IMR-90 (cell line): ENCODE measurements at places on chromosomes 6 and 20.

GRCh38 chr20:62627901-62628612 is 14.2 kb upstream of the SLCO4A1 start:
- peak; percentile 29 for DNase-seq

- DNase-seq, result no peak
Measured at GRCh38 chr6:82865461-82865860, 200.2 kb downstream of the UBE3D start.

GRCh38 chr6:138572167-138572875 is 73.0 kb upstream of the NHSL1 start:
- peak; percentile 91 for DNase-seq

GRCh38 chr6:159890792-159891191 is at the start of gene MAS1:
TSS of gene MAS1 (plus strand) at chr6:159890988. CDS start at chr6:159906956, 15,968 bp downstream.
- DNase-seq, result no peak

DNA sequence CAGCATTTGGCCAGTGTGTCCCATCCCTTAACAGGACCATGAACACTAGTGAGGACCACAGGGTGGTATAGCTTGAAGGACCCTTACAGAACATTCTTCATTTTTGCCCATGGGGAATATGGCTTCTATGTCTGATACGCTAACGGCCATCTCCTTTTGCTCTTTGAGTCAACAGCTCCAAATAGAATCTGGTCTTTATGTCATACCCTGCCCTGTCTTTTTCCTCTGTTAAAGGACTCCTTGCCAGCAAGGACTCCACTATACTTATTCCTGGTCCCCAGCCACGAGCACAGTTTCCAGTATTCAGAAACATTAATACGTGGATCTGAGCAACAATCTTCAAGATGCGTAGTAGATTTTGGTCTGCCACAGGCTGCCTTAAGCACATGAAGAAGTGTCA is 22.5 kb downstream of the SERPINB1 start:
- no peak for DNase-seq

DNA sequence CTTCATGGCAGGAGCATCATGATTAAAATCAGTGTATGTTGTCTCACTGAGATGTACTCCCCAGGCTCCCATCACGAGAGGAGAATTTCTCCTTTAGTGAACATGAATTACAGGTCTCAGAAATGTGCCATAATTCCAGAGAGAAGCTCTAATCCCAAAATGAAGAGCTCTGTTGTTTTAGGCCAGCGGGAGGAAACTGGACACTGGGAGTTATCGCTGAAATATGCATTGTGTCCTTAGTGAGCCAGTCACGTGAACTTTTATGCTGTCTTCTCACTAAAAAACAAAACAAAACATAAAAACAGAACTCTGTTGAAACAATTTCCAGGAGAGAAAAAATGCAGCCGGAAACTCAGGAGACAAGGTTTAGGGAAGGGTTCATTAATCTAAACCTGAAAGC is 315.7 kb upstream of the NT5E start:
- no peak for DNase-seq

DNA sequence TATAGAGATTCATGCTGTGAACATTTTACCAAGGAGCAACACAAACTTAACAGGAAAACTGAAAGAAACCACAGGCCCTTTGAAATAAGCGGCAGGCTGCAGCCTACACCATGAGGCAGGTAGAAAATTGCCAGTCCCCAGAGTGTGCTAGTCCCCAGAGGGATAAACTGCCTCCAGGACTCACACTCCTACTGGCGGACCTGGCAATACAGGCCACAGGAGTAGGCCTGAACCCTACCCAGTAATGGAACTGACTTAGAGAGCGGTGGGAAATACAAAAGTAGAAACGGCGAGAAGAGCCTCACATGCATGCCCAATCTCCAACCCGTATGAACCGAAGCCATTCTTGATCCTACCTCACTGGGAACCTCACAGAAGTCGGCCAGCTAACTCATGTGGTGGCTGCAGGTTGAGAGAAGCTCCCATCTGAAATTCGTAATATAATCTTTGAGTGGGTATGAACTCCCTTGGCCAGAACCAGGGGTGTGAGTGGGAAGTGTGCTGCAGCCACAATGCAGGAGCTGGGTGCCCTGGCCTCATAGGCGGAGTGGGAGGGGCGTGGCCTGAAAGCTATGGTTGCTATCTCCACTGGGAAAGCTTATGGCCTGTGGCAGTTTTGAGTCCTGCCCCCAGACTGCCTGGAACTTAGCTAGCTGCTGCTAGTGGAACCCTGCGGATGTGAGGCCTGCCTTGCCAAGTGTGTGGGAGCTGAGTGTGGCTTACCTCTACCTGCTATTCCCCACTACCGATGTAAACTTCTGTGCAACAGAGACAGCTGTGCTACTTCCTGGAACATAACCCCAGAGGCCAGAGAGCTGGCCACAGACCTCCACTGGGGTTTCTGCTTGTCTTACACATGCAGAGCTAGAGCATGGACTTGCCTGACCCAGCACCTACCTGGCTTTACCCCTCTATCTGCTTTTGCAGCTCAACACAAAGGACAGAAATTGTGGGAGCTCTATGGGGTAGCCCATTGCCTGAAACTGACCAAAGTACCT is 146.5 kb upstream of the COL21A1 start:
- no peak for DNase-seq
